ENCODE measurements at places on chromosomes 3 and 15.

DNA sequence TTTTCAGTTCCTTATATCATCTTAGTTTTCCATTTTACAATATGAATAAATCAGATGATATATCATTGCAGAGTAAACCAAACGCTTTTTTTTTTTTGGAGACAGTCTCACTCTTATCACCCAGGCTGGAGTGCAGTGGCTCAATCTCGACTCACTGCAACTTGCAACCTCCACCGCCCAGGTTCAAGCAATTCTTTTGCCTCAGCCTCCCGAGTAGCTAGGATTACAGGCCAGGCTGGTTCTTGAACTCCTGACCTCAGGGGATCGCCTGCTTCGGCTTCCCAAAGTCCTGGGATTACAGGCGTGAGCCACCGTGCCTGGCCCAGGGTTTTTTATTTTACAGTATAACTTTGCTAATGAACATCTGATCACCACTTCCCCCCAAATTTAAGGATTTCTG is 5.9 kb upstream of the EBLN2 start:
- no peak for DNase-seq

DNA sequence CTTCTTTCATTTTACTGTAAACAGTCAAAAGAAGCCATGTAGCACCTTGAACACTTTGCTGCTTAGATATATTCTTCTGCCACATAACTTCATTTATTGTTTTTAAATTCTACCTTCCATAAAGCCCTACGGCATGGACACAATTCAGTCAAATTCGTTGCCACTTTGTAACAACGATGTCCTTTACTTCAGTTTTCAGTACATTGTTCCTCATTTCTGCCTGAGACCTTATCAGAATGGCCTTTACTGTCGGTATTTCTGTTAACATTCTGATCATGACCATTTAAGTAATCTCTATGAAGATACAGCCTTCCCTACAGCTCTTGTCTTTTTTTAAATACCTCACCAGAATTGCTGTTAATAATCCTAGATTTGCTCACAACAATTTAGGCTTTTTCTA is 466.9 kb downstream of the NAALADL2 start:
- DNase-seq: no peak

DNA sequence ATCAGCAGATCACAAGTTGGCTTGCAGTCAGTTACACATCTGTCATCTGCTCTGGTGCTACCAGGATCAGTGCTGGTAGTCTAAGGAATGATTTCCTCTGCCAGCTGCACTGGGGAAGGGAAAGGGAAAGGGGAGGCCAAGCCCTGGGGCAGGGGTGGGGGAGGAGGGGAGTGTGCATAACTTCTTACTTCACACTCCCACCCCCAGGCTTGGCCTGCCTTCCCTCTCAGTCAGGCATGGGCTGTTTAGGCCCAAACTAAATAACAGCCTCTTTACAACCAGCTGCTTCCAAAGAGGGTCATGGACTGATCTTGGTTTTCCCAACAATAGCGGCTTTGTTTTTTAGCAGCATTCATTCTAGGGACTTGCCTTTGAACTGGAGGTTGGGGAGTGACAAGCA is 86.1 kb upstream of the PSMD6 start:
- DNase-seq: no peak

DNA sequence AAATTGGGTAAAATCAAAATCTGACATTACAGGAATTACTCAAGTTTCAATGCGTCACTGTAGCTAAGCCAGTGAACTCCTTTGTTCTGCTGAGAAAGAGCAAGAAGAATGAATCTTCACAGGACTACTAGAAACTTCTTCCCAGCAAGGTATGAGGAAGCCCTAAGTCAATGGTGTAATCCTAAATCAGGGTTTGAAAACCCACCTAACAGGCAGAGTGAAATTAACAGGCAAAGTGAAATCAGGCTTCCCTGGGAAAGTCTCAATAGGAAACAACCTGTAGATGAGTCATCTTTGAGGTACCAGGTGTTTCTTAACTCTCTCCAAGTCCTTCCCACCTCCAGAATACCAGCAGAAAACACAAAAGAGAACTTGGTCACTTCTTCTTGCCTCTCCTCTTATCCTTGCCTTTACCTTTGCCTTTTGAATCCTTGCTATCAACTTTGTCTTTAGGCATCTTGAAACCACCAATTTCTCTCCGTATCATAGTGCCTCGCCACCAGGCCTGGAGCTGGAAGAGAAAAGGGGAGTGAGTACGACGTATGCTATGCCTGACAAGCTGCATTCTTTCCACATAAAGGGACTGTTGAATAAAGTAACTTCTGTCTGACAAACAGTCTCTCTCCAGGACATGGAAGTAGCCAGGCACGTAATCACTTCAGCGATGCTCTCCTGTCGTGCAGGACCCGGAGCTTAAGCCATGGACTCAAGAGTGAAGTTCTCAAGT is 60.6 kb upstream of the RPL35A start:
- DNase-seq: no peak

- peak; percentile 2 for DNase-seq
These were observed 44.2 kb downstream of the RBPMS2 start for GRCh38 chr15:64731012-64731804.

DNA sequence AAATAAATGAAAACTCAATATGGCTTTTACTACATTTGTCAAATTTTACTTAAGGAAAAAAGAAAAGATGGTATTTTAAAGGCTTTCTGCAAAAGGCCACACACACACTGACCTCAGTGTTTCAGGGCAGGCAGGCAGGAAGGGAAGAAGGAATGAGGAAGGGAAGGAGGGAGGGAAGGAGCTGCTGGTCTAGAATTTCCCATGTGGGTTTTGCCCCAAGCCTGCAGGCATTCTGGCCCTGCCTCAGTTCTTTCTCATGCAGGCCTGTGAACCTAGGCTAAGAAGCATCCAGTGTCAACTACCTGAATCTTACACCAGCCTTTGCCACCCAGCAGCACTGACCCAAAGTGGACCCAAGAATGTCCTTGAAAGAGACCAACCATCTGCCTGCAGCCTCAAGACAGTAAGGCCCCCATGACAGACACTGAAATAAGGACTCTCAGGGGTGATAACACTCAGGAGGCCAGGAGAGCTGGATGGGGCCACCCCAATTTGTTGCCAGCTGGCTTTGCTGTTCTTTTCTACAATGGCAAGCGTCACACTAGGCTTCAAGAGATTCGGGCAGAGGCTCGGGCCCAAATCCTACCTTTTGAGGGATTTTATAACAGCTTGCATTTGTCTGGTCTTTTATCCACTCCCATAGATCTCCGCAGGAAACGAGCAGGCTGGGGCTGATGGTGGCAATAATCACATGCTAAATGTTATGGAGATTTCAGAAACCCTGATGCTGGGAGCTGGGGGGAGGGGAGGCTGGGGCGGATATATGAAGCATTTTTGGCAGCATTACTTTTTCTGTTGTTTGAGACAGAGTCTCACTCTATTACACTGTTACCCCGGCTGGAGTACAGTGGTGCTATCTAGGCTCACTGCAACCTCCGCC is 51.4 kb downstream of the XXYLT1 start:
- DNase-seq: no peak

GRCh38 chr3:89113893-89114840 is 6.7 kb downstream of the EPHA3 start:
- DNase-seq: no peak

DNA sequence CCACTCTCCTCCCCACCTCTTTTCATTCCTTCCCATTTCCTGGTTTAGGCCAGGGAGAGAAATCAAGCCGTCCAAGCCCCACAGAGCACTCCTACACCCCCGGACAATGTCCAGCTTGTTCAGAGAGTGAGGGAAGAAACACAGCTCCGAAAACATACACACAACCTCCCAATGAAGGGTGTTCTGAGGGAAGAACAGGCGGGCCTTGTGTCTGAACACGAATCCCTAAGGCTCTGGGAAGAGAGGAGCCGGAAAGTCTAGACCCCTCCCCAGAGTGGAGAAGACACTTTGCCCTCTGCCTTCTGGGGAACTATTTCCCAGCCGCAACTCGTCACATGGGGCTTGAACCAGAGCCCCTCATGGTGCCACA is 30.5 kb downstream of the ACAN start:
- no peak for DNase-seq

- DNase-seq: no peak
These were observed 90.6 kb upstream of the AKAP13 start for GRCh38 chr15:85289677-85290365.

DNA sequence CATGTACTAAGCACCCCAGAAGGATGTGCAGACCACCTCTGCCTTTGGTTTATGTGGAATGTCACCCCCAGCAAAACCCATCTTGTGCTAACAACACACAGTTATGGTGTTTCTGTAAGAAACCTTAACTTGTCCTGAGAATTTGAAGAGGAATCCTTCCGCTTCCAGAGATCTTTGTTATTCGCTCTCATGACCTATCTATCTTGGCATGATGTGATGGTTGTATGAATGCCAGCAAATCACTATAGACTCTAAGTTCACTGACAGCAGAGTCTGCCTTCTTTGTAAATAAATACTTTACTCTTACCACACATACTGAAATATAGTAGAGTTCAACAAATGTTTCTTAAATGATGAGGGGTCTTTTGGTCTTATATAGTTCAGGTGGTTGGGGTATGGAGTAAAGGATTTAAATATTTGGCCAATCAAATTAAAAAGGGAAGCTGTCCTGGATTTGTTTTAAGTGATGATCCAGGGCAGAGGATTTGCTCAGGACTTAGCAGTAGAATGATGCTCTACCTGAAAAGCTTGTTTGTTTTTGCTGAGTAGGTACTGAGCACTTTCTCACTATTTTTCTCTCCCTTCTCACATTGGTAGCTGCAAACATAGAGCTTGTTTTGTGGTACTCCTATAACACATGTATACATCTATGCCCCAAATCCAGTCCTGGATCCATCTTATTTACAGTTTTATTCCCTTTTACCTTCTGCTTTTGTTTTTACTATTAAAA is 27.9 kb upstream of the RTP1 start:
- no peak for DNase-seq

DNA sequence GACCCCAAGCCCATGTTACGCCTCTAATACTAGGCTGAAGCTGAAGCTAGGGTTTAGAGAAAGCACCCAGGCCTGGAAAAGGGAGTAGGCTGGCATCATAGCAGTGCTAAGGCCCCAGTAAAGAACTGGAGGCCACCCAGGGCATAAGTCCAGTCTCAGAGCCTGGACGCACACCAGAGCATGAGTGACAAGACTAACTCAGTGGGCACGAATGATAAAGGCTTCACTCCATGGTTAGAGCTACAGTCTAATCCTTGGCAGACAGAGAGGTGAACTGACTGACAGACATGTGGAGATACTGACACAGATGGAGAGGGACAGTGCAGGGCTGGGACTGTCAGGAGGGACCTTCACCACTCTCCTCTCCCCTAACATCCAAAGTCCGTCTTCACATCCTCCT is 139.8 kb downstream of the KCNMB2 start:
- no peak for DNase-seq

GRCh38 chr15:65292938-65293518 is 2.8 kb upstream of the RNU5A-1 start:
- DNase-seq: no peak

DNA sequence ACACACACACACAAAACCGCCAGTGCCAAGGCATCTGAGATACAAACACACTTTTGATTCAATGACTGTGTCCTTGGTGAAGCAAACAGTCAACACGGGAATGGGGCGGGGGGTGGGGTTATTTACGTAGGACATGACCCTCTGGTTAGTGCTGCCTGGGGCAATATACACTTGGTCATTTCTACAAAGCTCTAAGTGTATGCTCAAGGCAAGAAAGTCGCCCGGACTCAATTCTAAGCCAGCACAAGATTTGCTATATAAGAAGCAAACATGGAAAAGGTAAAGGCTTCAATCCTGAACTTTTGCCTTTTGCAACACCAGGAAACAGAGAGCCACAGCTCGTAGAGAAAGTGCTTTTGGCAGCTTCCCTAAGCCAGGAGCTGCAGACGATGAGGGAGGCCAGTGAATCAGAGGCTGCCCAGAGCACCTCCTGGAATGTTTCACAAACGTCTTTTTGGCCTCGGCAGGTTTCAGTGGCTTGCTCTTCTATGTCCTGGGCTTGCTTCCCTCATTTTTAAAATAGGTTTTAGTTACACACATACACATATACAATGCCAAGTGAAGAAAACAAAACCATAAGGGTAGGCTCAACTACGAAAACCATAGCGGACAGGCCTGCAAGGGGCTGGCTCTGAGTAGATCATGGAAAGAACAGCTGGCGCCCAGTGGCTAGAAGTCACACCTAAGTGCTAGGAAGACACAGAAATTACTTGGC is 73.6 kb downstream of the TM4SF4 start:
- no peak for DNase-seq

- no peak for DNase-seq
These were observed 9.5 kb downstream of the CYP19A1 start for GRCh38 chr15:51328926-51329325.

DNA sequence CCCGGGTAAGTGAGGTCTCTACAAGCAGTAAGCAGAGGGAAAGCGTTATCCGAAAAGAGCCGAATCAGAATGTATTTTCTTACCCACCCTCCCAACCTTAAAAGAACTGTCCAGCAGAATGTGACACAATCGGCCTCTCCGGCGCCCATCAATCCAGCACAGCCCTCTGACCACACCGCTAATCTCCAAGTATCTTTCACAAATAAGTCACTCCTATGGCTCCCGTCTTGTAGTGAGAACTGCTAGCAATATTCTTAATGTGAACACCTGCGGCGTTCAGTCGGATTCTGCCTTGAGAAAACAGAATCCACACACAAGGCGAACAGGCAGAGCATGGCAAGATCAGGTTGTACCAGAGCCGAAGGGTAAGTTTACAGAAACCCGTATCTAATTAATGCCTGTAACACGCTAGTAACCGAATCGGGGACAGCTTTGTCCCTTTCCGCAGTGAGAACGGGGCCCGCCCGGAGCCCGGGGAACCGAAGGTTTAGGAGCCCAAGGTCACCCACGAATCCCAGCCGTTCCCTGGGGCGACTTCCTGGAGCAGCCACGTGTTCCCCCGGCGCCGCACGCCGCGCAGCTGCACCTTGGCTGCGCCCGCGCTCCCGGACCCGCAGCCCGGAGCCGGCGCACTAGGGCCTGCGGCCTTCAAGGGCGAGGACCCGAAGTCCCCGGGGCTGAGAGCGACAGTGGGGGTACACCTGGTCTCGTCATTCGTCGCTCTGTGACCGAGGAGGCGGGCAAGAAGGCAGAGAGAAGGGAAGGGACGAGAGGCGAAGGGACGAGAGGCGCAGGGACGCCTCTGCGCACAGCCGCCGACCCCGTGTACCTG is 672 bp downstream of the TFRC start:
- no peak for DNase-seq

DNA sequence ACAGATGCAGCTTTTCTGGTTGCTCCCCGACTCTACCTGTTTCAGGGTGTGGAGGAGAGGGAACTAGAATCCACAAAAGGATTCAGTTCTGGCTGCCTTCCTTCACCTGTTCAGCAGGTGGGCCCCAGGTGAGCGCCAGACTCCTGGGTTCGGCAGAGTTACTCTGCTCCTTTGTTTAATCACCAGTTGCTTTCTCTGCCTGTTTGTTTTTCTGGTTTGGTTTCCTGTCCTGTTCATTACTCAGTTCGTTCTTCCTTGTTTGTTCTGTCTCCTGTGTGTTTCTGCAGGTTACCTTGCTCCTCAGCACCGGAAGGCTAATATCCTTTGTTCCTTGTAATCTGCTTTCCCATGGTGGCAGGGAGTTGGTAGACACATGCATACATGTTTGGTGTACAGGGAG is 508.5 kb upstream of the ATP11B start:
- DNase-seq: no peak

GRCh38 chr3:62144482-62144881 is 228.9 kb downstream of the FEZF2 start:
- DNase-seq: peak; percentile 4
